Testis (tissue), 5 donors: ENCODE measurements at places on chromosomes 7 and 10. TPM values are rescaled to one million over a fixed set of nuclear protein-coding genes. Genes with fewer than 3 reads are reported as not detected.

DNA sequence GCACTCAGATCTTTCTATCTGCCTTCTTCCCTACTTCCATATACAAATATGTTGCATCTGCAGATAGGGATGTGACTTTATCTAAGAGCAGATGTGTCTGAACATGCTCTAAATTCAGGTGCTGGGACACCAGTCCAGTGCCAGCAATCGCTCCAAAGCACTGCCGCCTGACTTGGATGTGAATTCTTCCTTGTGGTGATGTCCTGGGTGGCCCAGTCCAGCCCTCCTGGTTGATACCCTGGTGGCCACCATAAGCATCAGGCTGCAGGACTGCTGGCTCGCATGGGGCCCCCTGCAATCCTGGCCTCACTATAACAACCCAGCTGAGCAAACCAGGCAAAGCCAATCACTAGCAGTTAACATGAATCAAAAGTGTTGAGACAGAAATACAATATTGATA lies 149.2 kb upstream of the PDE1C start:
- no peaks in the 10 kb centered on the region for H3K4me1 ChIP-seq
- DNase-seq: no peak
- H3K36me3 ChIP-seq: no peaks in the 10 kb centered on the region
- H3K4me3 ChIP-seq: no peak overlapping the region
- H3K27me3 ChIP-seq: no peaks in the 10 kb centered on the region

GRCh38 chr7:69374044-69374425 lies 224.2 kb upstream of the AUTS2 start:
- DNase-seq: no peak
- no peak overlapping the region for H3K4me3 ChIP-seq
- H3K36me3 ChIP-seq: no peaks in the 10 kb centered on the region
- no peaks in the 10 kb centered on the region for H3K4me1 ChIP-seq
- H3K27me3 ChIP-seq: no peaks in the 10 kb centered on the region

DNA sequence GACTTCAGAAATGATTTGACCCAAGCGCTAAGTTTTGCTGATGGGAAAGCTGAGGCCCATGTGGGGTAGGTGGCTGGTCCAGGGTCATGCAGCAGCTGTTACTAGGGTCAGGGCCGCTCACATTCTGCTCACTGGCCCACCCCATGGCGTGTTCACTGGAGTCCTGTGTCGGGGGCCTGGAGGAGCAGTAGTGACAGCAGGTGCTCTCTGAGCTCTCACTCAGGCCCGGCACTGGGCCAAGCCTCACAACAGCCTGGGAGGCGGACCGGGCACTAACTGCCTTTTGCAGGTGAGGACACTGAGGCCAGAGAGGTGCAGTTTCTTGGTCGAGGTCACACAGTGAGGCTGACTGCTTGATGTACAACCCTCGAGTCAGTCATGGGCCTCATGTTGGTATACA lies 82.7 kb downstream of the GLRX3 start:
- H3K27me3 ChIP-seq: no peaks in the 10 kb centered on the region
- DNase-seq: no peak
- no peak overlapping the region for H3K27ac ChIP-seq
- no peaks in the 10 kb centered on the region for H3K4me1 ChIP-seq
- no peak overlapping the region for H3K4me3 ChIP-seq

The OR2A12 gene
- total RNA-seq: 0.06 TPM

GRCh38 chr10:74024600-74024999 lies 26.7 kb downstream of the VCL start:
- H3K27ac ChIP-seq: no peak overlapping the region
- H3K36me3 ChIP-seq: no peaks in the 10 kb centered on the region
- no peaks in the 10 kb centered on the region for H3K27me3 ChIP-seq
- no peak for DNase-seq
- peaks cover 47% of the 10 kb centered on the region for H3K4me1 ChIP-seq

DNA sequence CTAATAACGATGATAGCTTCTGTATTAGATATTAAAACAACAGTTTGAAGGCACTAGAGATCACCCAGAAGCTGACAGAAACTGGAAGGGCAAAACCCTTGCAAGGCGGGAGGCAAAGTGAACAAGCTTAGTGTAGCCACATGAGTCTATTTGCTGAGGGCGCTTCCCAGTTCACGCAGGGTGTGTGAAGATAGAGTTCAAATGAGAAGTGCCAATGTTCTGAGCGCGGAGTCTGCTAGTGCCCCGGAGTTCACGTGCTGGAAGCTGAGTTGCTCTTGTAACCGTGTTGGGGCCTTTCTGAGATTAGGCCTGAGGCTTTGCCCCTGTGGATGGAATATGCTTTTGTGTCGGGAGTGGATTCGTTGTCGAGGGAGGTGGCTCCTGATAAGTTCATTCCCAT lies 16.6 kb upstream of the GTPBP4 start:
- H3K27me3 ChIP-seq: no peaks in the 10 kb centered on the region
- no peak for DNase-seq
- H3K36me3 ChIP-seq: no peaks in the 10 kb centered on the region
- no peaks in the 10 kb centered on the region for H3K4me1 ChIP-seq
- no peak overlapping the region for H3K4me3 ChIP-seq

DNA sequence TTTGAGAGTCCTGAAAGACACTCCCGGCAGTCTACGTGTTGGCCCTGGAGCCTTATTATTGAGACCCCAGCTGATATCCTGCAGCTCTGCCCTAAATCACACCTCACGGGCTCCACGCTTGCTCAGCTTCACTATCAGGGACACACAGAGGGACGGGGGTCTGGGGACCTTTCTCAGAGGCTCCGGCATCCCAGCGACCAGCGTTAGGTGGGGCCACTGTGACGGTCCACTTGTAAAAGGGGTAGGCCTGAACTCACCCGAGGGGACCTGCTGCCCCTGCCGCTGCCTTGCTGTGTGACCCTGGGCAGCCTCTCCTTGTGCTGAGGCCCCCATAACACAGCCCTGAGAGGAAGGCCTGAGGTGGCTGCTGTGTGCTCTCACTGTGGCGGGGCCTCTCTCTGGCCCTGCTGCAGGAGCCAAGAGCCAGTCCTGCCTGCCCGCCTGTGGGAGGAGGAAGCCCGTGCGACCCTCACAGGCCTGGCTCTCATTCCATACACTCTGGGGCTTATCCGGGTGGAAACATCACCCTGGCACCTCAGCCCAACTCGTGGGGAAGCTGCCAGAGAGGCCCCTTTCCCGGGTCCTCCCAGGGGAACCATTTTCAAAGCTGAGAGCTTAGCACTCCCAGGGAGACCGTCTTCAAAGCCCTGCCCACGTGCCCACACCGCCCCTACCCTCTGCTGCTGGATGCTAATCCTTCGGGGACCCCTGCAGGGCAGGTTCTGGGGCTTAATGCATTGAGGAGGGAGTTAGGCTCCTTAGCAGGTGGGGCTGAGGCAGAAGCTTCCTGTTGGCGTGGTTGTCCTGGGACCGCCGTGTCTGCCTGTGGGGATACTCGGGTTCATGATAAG lies 21.7 kb downstream of the AQP1 start:
- H3K4me3 ChIP-seq: no peak overlapping the region
- H3K27ac ChIP-seq: no peak overlapping the region
- no peak for DNase-seq
- H3K27me3 ChIP-seq: no peaks in the 10 kb centered on the region
- H3K36me3 ChIP-seq: no peaks in the 10 kb centered on the region

The USP6NL gene
- 56.1 TPM for total RNA-seq

- DNase-seq: no peak
- peaks cover 49% of the 10 kb centered on the region for H3K4me1 ChIP-seq
- H3K4me3 ChIP-seq: no peak overlapping the region
- H3K36me3 ChIP-seq: no peaks in the 10 kb centered on the region
- H3K27me3 ChIP-seq: no peaks in the 10 kb centered on the region
Observed at GRCh38 chr10:79147796-79148451, 79.2 kb downstream of the ZMIZ1 start.

DNA sequence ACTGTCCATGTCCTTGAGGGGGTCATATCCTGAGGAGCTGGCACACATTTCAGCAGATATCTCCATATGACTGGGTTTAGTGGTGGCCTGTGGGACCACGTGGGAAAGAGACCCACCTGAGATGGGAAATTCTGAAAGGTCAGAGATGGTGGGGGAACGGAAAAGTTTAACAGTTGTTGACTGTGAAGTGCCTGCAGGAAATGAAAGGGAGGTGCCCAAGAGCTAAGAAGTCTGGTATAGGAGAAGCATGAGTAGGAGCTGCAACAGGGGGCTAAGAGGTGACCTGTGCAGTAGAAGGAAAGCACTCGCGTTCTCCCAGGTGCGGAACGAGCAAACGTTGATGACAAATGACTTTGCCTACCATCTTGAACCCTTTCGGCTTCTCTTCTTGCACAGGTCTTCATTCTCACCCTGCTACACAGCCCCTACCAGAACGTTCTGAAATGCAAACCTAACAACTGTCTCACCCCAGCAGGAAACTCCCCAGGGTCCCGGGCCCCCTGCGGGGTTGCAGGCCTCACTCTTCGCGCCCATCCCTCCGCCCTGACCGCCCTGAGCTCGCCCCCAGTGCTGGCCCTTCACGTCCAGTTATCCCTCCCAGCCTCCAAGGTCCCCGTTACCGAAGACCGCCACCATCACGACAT lies 9.8 kb upstream of the FXYD4 start:
- H3K36me3 ChIP-seq: no peaks in the 10 kb centered on the region
- H3K4me3 ChIP-seq: peak overlapping the region; percentile 68
- DNase-seq: no peak
- H3K27ac ChIP-seq: peak overlapping the region; percentile 40
- H3K4me1 ChIP-seq: no peaks in the 10 kb centered on the region

GRCh38 chr7:158680754-158681153 lies 23.9 kb downstream of the NCAPG2 start:
- H3K27ac ChIP-seq: no peak overlapping the region
- H3K36me3 ChIP-seq: no peaks in the 10 kb centered on the region
- H3K4me3 ChIP-seq: no peak overlapping the region
- H3K27me3 ChIP-seq: no peaks in the 10 kb centered on the region
- DNase-seq: no peak
- H3K4me1 ChIP-seq: no peaks in the 10 kb centered on the region

DNA sequence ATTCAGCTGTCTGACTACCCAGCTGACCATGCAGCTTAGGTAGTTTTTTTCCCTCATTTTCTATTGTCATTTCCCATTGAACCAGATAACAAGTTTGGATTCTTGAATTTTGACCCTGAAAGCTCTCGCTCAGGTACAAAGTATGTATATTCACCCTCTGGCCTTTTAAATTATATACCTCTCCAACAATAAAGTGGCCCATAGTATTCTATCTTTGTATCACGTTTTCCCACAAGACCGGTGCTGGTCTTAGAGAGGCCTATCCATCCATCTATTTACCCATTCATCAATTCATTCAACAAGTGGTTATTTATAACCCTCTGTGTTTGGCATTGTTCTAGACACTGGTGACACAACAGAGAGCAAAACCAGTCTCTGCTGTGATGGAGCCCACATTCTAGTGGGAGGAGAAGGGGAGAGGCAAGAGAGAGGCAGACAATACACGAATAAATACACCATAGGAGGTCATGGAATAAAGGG lies 35.2 kb upstream of the NPSR1 start:
- no peak for DNase-seq
- H3K27me3 ChIP-seq: no peaks in the 10 kb centered on the region
- H3K27ac ChIP-seq: no peak overlapping the region

- no peaks in the 10 kb centered on the region for H3K27me3 ChIP-seq
- no peak overlapping the region for H3K4me3 ChIP-seq
- H3K36me3 ChIP-seq: no peaks in the 10 kb centered on the region
- peaks cover 4% of the 10 kb centered on the region for H3K4me1 ChIP-seq
- no peak overlapping the region for H3K27ac ChIP-seq
Observed at GRCh38 chr7:26444555-26444954, 152.9 kb downstream of the SNX10 start.

GRCh38 chr7:112025556-112025955 lies 180.6 kb downstream of the DOCK4 start:
- H3K27me3 ChIP-seq: no peaks in the 10 kb centered on the region
- no peaks in the 10 kb centered on the region for H3K4me1 ChIP-seq
- no peak overlapping the region for H3K4me3 ChIP-seq
- no peaks in the 10 kb centered on the region for H3K36me3 ChIP-seq

DNA sequence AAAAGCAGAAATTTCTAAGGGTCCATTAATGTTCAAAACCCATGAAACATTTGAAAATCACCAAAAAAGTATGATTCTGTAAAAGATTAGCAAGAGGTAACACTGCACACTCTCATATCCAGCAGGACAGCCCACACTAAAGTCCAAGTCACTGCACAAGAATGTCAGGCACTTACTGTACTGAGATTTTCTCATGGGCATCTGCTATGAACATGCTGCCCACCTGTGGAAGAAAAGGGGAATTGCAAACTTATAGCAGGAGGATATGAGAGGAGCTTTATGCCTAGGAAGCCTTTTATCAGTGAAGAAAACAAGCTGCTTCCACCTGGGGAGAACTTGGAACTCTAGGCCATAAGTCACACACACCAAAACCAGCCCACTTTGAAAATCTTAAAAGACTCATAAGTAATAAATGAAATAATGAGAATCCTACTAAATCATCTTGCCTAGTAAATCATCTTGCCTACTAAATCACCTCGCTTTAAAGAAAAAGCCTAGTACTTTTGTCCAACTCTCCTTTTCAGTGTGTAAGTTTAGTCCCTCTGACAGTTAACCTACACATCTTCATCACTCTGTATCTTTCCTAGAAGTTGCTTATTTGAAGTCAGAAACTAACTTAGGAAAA lies 46.1 kb downstream of the ARMH3 start:
- no peak overlapping the region for H3K27ac ChIP-seq
- no peaks in the 10 kb centered on the region for H3K36me3 ChIP-seq
- no peaks in the 10 kb centered on the region for H3K27me3 ChIP-seq
- DNase-seq: peak; percentile 70

GRCh38 chr10:110523736-110524135 lies 26.0 kb downstream of the DUSP5 start:
- no peak overlapping the region for H3K27ac ChIP-seq
- H3K27me3 ChIP-seq: no peaks in the 10 kb centered on the region
- no peaks in the 10 kb centered on the region for H3K4me1 ChIP-seq
- H3K4me3 ChIP-seq: no peak overlapping the region

The GRB10 gene
- 81.9 TPM for total RNA-seq

- H3K36me3 ChIP-seq: no peaks in the 10 kb centered on the region
- peaks cover 11% of the 10 kb centered on the region for H3K4me1 ChIP-seq
- H3K27ac ChIP-seq: no peak overlapping the region
Observed at GRCh38 chr7:77684030-77684429, 12.2 kb upstream of the RSBN1L start.

DNA sequence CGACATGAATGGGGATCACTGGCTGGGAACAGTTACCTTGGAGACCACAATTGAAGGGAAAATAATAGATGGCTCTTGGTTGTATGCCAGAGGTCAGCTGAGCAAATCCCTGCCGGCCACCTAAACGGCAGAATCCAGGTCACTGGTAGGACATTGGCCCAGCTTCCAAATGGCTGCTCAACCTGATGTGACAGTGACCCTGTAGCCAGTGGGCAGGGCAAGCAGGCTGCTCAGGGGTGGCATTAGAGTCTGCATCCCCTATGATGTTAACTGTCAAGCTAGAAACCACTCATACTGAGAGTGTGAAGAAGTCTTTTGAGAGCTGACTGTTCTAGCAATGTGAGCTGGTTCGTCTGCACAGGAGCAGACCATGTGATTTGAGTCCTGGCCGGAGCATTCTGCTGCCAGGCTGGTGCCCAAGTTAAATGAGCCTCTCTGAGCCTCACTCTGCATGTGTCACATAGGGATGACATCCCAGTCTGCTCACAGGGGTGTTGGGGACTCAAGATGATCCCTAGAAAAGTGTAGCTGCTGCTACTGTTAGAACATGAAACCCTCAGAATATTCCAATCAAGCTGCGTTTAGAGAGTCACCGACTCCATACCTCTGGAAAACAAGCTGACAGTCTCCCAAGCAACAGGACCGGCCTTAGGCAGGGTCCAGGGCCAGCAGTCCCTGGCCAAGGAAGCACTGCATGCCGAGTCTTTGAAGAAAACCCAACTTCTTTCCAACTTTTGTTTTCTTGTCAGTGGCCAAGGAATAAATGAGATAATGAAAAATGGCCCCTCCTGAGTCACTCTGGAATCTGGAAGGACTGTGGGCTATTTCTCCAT lies 69.7 kb downstream of the VWA2 start:
- H3K27me3 ChIP-seq: no peaks in the 10 kb centered on the region
- no peak overlapping the region for H3K27ac ChIP-seq
- H3K36me3 ChIP-seq: no peaks in the 10 kb centered on the region
- H3K4me3 ChIP-seq: no peak overlapping the region

The ANXA8L1 gene
- total RNA-seq: 2.2 TPM
